ENCODE measurements at places on chromosomes 2 and 18.
A peak's percentile ranks its signal among the peaks of the same experiment; 100 is the strongest.

DNA sequence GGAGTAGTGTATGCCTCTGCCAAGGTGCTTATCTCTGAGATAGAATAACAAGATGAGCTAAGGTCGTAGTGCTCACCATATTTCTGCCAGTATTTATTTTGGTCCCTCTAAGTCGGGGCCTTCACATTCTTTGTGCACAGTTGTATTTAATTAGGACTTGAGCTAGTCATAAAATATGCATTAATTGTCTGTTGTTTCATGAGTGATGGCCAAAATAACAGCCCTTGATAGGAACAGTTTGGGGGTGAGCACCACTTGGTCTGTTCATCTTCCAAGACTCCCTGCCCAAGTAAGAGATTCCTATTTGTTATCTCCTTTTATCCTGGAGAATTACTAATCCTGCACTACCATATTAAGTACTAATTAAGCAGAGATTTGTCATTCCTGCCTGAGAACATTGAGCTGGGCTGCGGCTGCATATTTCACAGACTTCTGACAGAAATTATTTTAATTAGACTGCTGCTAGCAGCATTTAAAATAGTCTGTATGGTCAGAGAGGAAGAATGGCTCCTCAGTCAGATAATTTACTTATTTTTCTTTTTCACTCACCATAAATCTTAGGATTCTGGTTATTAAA lies 435.1 kb downstream of the MTX2 start:
- no peak overlapping the region for H3K4me3 ChIP-seq
- no peak overlapping the region for H3K27ac ChIP-seq
- DNase-seq: no peak
- H3K4me1 ChIP-seq: no peaks in the 10 kb centered on the region
- no peaks in the 10 kb centered on the region for H3K36me3 ChIP-seq

- DNase-seq: peak; percentile 71
- H3K36me3 ChIP-seq: no peaks in the 10 kb centered on the region
- peaks cover 28% of the 10 kb centered on the region for H3K27me3 ChIP-seq
- H3K4me1 ChIP-seq: peaks cover 9% of the 10 kb centered on the region
Measured at GRCh38 chr18:9971313-9971920, 57.6 kb downstream of the VAPA start.

- H3K27ac ChIP-seq: peak overlapping the region; percentile 62
- peaks cover 25% of the 10 kb centered on the region for H3K27me3 ChIP-seq
- peak; percentile 15 for DNase-seq
- no peaks in the 10 kb centered on the region for H3K36me3 ChIP-seq
- H3K4me3 ChIP-seq: peak overlapping the region; percentile 35
Measured at GRCh38 chr2:19474128-19474527, 115.7 kb upstream of the OSR1 start.

DNA sequence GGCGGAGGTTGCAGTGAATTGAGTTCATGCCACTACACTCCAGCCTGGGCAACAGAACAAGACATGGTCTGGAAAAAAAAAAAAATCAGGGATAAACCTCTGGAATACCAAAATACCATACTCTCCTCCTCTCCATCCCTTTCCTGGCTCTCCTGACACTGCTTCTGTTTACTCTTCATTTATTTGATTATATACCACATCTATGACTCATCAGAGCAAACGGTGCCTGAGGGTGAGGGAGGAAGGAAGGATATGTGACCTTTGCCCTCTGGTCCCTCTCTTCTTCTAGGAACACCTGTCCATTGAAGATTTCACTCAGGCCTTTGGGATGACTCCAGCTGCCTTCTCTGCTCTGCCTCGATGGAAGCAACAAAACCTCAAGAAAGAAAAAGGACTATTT lies 30.0 kb downstream of the VIL1 start:
- no peaks in the 10 kb centered on the region for H3K4me1 ChIP-seq
- peaks cover 38% of the 10 kb centered on the region for H3K36me3 ChIP-seq
- H3K27ac ChIP-seq: no peak overlapping the region
- no peak overlapping the region for H3K4me3 ChIP-seq

DNA sequence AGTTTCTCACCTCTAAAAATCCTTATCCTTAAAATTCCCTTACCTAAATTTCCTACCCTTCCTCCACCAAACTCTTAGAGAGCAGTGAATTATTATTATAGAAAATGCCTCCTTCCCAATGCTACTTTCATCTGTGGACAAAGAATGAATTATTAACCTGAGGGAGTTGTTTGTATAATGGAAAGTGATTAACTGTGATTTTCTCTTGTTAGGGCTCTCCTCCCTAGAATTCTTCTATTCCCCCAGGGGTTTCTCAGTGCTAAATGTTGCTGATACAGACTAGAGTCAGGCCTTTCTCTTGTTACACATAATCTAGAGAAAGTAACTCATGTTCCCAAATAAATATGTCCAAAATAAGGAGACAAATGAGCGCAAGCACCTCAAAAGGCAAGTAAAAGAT lies 23.3 kb downstream of the EPB41L5 start:
- H3K4me1 ChIP-seq: peaks cover 5% of the 10 kb centered on the region
- no peak for DNase-seq
- H3K36me3 ChIP-seq: no peaks in the 10 kb centered on the region
- H3K27me3 ChIP-seq: no peaks in the 10 kb centered on the region
- no peak overlapping the region for H3K27ac ChIP-seq

DNA sequence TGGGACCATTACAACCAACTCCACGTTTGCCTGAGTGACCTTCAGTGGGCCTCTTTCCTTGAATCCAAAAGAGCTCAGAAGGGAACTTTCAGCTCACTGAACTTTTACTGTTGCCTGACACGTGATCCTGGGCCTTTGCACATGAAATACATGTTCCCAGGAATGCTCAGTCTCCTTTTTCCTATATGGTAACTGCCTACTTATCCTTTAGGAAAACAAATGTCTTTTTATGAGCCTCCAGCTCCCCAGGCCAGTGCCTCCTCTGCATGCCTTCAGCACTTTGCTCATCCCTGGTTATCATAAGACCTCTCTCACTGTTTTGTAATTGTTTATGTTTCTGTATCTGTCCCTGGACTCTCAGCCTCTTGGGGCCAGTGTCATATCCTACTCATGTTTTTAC lies 5.1 kb downstream of the PLA2R1 start:
- peaks cover 38% of the 10 kb centered on the region for H3K27me3 ChIP-seq
- H3K36me3 ChIP-seq: no peaks in the 10 kb centered on the region
- no peaks in the 10 kb centered on the region for H3K4me1 ChIP-seq
- H3K27ac ChIP-seq: no peak overlapping the region
- H3K4me3 ChIP-seq: no peak overlapping the region

DNA sequence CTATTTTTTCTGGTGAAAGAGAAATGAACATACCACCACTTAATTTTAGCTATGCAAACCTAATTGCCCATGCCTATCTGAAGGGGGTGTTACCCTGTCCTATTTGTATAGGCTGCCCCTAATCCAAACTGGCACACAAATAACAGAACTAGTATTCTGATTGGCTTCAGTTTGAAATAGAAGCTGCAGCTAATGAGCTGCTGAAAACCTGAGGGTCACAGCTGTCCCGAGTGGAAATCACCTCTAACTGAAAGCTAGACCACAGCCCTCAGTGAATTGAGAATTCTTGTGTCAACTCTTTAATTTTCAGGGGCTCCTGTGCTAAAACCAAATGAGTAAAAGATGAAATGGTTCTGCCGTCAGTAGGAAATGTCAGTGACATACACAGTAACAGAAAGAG lies 28.7 kb downstream of the CCDC141 start:
- H3K27ac ChIP-seq: peak overlapping the region; percentile 10
- H3K36me3 ChIP-seq: peaks cover 6% of the 10 kb centered on the region
- DNase-seq: no peak

DNA sequence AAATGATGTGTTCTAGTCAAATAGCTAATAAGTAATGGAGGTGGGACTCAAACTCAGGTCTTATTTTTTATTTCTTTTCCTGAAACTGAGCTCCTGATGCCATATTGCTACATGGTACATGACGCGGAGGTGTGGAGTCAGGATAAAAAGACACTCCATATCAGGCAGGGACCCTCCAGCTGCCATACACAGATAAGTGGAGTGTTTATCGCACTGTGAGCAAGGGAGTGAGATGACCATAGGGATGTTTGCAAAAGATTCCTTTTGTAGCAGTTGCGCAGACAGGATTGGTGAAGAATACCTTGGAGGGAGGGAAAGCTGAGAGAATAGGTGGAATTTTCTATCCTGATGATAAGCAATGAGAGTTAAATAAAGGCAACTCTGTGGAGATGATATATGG lies 657.2 kb downstream of the RNF144A start:
- no peak overlapping the region for H3K4me3 ChIP-seq
- H3K36me3 ChIP-seq: peaks cover 27% of the 10 kb centered on the region
- H3K27ac ChIP-seq: no peak overlapping the region
- no peak for DNase-seq
- no peaks in the 10 kb centered on the region for H3K27me3 ChIP-seq
- H3K4me1 ChIP-seq: peaks cover 34% of the 10 kb centered on the region

DNA sequence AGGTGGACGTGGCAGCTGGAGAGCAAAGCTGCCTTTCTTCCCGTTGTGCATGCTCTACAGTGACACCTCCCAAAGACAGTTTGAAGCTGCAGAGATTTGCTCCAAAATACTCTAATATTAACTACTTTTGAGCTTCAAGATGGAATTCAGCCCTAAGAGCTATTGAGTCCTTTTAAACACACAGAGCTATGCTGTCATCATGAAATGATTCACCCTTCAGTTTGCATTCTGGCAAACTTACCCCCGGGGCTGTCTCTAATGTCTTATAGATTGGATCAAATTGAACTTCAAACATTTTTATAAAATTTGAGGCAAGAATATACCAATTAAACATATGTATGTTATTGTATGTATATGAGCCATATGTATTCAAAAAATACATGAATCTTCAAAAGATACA lies 110.7 kb upstream of the EFEMP1 start:
- H3K4me1 ChIP-seq: no peaks in the 10 kb centered on the region
- H3K27me3 ChIP-seq: no peaks in the 10 kb centered on the region
- no peak overlapping the region for H3K4me3 ChIP-seq
- no peak overlapping the region for H3K27ac ChIP-seq

DNA sequence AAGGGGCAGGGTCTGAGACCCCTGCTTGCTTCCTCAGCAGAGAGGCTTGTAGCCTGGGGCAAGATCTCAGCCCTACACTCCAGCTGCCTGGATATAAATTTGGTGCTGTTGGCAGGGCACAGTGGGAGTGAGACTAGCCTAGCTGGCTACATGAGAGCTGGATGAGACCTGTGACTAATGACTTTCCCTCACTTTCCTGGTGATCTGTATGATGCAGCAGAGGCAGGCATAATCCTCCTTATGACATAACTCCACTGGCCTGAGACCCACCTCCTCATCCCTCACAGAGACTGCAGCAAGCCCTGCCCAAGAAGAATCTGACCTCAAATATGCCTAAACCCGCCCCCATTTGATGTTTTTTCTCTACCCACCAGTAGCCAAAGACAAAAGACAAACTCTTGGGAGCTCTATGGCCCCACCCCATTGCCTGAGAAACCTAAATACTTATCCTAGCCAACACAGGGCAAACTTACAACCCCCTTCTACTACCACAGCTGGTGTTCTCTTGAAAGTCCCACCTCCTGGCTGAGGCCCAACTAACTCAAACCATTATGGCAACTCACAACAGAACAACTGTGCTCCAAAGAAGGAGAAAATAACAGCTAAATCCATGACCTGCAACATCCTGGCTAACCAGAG lies 102.7 kb downstream of the NR4A2 start:
- H3K4me3 ChIP-seq: no peak overlapping the region
- peaks cover 4% of the 10 kb centered on the region for H3K27me3 ChIP-seq
- H3K36me3 ChIP-seq: no peaks in the 10 kb centered on the region
- no peak overlapping the region for H3K27ac ChIP-seq
- DNase-seq: no peak

DNA sequence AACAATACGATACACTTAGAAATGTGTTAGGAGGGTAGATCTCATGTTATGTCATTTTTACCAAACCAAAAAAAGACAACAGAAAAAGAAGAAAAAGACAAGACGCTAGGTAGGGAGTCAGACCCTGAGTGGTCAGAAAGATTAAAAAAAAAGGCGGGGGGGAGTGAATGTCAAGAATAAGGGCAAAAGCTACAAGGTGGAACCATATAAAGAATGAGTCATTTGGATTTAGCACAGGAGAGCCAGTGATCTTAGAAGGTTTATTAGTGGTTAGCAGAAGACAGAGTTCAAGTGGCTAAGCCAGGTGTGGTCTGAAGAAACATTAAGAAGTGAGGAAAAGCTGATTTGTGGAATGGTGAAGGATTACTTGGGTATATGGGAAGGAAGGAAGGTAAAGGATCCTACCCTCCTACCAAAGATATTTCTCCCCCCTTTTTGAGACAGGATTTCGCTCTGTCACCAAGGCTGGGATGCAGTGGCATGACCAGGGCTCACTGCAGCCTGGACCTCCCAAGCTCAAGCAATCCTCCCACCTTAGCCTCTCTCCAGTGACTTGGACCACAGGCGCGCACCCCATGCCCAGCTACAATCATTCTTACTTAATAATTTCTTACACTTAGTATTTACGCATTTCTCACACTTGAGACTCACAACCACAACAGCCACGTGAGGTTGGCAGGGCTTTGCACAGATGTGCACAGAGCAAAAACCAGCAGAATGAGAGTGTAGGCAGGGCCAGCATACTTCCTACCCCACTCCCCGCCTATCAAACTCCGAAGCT lies 2.6 kb downstream of the DSC2 start:
- H3K27ac ChIP-seq: no peak overlapping the region
- H3K4me1 ChIP-seq: no peaks in the 10 kb centered on the region
- no peaks in the 10 kb centered on the region for H3K36me3 ChIP-seq
- H3K27me3 ChIP-seq: peaks cover 38% of the 10 kb centered on the region
- H3K4me3 ChIP-seq: no peak overlapping the region
